Transverse colon (tissue), 4 donors: ENCODE measurements at places on chromosomes 13 and 19.

- peaks cover 79% of the 10 kb centered on the region for H3K4me1 ChIP-seq
- H3K27me3 ChIP-seq: no peaks in the 10 kb centered on the region
- H3K4me3 ChIP-seq: no peak overlapping the region
- no peak for DNase-seq
- H3K27ac ChIP-seq: peak overlapping the region; percentile 91
These were observed 68.9 kb downstream of the GADD45B start for GRCh38 chr19:2544576-2545415.

GRCh38 chr13:61485128-61485765 is 69.6 kb upstream of the PCDH20 start:
- no peak overlapping the region for H3K27ac ChIP-seq
- H3K4me1 ChIP-seq: no peaks in the 10 kb centered on the region
- no peaks in the 10 kb centered on the region for H3K27me3 ChIP-seq
- no peak overlapping the region for H3K4me3 ChIP-seq

DNA sequence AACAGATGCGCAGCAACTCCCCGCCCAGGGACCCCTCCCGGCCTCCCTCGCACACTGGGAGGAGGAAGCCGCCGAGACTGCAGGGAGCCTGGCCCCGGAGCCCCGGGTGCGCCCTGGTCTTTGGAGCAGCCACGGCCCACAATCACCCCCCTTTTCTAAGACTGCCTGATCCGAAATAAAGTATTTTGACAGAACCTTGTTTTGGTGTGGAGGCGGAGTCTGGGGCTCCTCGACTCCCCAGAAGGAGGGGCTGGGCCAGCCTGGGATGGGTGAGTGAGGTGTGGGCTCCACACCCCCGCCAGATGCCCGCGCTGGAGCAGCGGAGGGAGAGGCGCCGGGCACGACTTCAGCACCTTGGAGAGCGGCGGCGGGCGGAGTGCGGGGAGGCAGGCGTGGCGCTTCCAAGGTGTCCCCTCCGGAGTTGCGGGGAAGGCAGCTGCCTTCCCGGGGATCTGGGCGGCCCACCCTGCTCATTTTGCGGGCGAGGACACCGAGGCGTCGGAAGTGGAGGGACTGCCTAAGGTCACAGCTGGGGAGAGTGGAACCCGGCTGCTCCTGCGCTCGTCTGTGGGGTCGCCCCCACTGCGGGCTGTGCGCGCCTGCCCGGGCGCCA is 9.4 kb downstream of the SIRT6 start:
- DNase-seq: peak; percentile 72
- peaks cover 27% of the 10 kb centered on the region for H3K27me3 ChIP-seq
- H3K36me3 ChIP-seq: no peaks in the 10 kb centered on the region
- peaks cover 22% of the 10 kb centered on the region for H3K4me1 ChIP-seq

GRCh38 chr13:106488076-106488475 is 47.4 kb downstream of the EFNB2 start:
- peak; percentile 51 for DNase-seq
- peaks cover 4% of the 10 kb centered on the region for H3K4me1 ChIP-seq
- peak overlapping the region; percentile 43 for H3K27ac ChIP-seq
- no peaks in the 10 kb centered on the region for H3K36me3 ChIP-seq
- H3K4me3 ChIP-seq: no peak overlapping the region
